Activated T-helper 2 cell treated with anti-CD3 and anti-CD28 coated beads, Interferon-gamma antibody, Interleukin-2, Interleukin-4, amounts not matched to agents 10 μg/mL and 5 μg/mL and 100 μg/mL, durations not matched to agents 14 hours and 24 hours and 36 hours (primary cell): ENCODE measurements at places on chromosomes 12 and 14. TPM values are rescaled to one million over a fixed set of nuclear protein-coding genes. Genes with fewer than 3 reads are reported as not detected.

GRCh38 chr14:51554953-51555352 lies 96.8 kb upstream of the FRMD6 start:
- H3K27ac ChIP-seq, result no peak overlapping the region
- H3K4me1 ChIP-seq, result no peaks in the 10 kb centered on the region
- H3K27me3 ChIP-seq, result peaks cover 20% of the 10 kb centered on the region

PTPRR gene
- not detected in 2 replicates for total RNA-seq

DNA sequence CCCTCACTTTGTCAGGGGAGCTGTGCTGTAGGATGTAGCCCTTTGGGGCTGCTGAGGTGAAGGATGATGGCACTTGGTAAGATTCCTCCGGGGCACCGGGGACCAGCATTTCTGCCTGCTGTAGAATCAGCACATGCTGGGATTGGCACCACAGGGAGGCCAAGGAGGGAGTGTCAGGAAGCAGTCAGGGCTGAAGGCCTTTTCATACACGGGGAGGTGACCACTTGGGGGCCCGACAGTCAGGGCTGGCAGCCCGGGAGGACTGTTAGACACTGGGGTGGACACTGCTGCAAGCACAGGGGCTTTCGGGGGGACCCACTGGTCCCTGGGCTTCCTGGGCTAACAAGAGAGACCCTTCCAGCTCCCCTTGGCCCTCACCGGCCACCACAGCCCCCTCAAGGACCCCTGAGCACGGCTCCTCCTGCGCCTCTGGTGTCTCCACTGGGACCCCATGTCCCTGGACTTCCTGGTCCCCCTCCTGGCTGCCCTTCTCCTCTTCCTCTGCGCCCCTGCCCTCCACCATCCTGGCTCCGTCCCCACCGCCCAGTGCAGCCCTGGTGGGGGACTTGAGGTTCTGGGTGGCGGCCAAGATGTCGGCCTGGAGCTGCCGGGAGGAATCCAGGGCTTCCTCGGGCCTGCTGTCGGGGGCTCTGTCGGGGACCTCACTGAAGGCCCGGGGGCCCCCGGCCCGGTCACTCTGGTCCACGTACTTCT lies 6.5 kb downstream of the TMEM119 start:
- no peaks in the 10 kb centered on the region for H3K36me3 ChIP-seq
- H3K4me3 ChIP-seq, result no peak overlapping the region
- DNase-seq, result no peak
- no peak overlapping the region for H3K27ac ChIP-seq

RALGAPA1 gene
- total RNA-seq, result 30.9 and 34.7 TPM in 2 replicates

DNA sequence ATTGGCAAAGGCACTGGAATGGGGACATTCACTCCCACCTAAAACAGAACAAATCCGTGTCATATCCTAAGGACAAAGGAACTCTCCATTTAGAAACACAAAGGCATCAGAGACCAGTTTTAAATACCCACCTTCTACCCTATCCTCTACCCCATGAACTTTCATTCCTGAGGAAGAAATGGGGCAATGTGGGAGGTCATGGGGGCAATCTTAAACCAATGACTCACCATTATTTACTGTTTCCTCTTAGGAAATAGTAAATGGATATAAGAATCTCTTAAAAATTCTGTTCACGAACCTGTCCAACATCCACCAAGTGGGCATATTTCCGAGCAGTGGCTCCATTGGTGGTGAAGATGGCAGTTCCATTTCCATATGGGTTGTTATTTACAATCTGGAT lies 19.4 kb downstream of the ALDH6A1 start:
- H3K36me3 ChIP-seq, result peaks cover 30% of the 10 kb centered on the region
- H3K27ac ChIP-seq, result no peak overlapping the region
- no peaks in the 10 kb centered on the region for H3K27me3 ChIP-seq
- no peak overlapping the region for H3K4me3 ChIP-seq

- no peaks in the 10 kb centered on the region for H3K4me1 ChIP-seq
- no peaks in the 10 kb centered on the region for H3K27me3 ChIP-seq
- DNase-seq, result no peak
- H3K27ac ChIP-seq, result no peak overlapping the region
Observed at GRCh38 chr14:26281280-26281998, 316.4 kb downstream of the NOVA1 start.

DNA sequence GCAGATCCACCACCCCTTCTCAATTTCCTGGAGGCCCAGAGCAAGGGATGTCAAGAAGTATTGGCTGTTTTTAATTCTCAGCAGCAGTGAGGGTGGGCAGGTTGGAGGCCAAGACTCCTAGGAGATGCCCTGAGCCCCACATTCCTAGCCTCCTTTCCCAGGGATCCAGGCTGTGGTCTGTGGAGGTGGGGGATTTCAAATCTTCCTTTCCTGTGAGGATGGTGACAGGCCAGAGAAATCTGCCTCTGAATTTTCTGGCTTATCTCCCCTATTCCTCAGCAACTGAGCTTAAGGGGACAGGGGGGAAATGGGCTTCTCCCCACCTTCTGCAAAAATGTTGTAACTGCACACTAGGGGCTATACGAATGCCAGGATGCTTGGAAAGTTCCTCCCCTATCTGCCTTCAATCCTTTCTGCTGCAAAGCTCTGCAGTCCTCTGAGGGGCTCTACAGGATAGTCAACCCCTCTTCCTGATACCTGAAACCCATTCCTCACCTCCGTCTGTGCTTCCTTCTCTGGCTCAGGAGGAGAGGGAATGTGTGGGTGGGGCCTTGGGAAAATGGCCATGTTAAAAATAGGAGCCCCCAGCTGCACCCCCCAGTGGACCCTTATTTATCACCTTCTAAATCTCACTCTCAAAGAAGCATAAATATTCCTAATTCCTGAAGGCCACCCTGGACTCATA lies 6.6 kb downstream of the GPR84 start:
- H3K4me1 ChIP-seq, result peaks cover 18% of the 10 kb centered on the region
- no peak overlapping the region for H3K27ac ChIP-seq
- H3K4me3 ChIP-seq, result no peak overlapping the region
- no peak for DNase-seq
- H3K36me3 ChIP-seq, result peaks cover under 1% of the 10 kb centered on the region

DNA sequence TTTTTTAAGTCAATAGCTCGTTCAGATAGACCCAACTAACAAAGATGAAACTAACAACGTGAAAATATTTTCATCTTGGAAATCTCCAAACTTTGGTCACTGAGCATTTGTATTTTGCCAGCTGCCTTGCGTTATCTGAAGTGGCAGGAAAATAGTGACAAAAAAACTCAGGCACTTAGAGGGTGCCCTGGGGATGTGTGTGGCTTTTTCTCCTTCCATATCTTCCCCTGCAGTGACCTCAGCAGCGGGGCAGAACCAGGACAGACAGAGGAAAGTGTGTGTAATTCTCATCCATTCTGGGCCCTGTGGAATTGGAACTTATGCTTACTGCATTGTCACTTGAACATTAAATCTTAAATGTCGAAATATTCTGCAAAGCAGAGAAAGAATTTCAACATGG lies 152.0 kb downstream of the BCAT1 start:
- peaks cover 32% of the 10 kb centered on the region for H3K4me1 ChIP-seq
- no peak overlapping the region for H3K4me3 ChIP-seq
- DNase-seq, result no peak
- H3K27ac ChIP-seq, result no peak overlapping the region
- H3K36me3 ChIP-seq, result peaks cover 2% of the 10 kb centered on the region

ZDHHC22 gene
- total RNA-seq, result not detected in 2 replicates

DNA sequence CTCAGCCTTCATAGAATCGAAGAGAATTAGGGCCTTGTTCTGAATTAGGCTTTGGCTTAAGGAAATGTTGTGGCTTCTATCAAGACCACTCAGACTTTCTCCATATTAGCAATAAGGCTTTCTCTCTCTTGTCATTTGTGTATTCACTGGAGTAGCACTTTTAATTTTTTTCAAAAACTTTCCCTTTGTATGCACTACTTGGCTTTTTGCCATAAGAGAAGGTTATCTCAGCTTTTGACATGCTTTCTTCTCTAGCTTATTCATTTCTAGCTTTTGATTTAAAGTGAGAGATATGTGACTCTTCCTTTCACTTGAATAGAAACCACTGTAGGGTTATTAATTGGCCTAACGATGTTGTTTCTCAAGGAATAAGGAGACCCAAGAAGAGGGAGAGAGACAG lies 244.2 kb downstream of the GPHN start:
- H3K4me1 ChIP-seq, result peaks cover 9% of the 10 kb centered on the region
- H3K27me3 ChIP-seq, result peaks cover 6% of the 10 kb centered on the region
- DNase-seq, result no peak
- H3K36me3 ChIP-seq, result no peaks in the 10 kb centered on the region

DNA sequence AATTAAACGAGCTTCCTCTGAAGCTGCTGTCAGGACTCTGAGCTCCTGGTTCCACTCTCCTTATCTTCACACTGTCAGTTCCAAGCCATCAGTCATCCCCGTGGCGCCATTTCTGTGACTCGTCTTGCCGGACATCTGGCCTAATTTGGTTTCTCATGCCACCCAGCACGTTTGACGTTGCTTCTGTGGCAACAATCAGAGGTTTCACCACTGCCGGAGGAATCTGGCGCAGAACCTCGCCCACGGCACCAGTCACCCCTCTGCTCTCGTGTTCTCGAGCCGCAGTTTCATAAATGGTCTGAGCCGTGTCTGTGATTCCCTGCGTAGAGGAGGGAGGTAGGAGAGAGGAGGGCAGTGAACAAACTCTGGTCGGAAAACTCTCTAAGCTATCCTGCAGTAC lies 29.7 kb downstream of the BDKRB1 start:
- DNase-seq, result no peak
- H3K36me3 ChIP-seq, result peaks cover 15% of the 10 kb centered on the region
- no peak overlapping the region for H3K4me3 ChIP-seq
- no peaks in the 10 kb centered on the region for H3K27me3 ChIP-seq
- no peak overlapping the region for H3K27ac ChIP-seq

PLEKHH1 gene
- total RNA-seq, result 1.5 and 1.8 TPM in 2 replicates

- H3K36me3 ChIP-seq, result peaks cover 71% of the 10 kb centered on the region
- H3K27ac ChIP-seq, result no peak overlapping the region
- H3K27me3 ChIP-seq, result no peaks in the 10 kb centered on the region
- H3K4me1 ChIP-seq, result peaks cover 15% of the 10 kb centered on the region
- H3K4me3 ChIP-seq, result no peak overlapping the region
Observed at GRCh38 chr14:71725922-71726579, 206.2 kb upstream of the RGS6 start.

TAS2R8 gene
- total RNA-seq, result not detected in 2 replicates

- H3K36me3 ChIP-seq, result no peaks in the 10 kb centered on the region
- DNase-seq, result no peak
- H3K4me1 ChIP-seq, result no peaks in the 10 kb centered on the region
- H3K27me3 ChIP-seq, result no peaks in the 10 kb centered on the region
- no peak overlapping the region for H3K27ac ChIP-seq
- H3K4me3 ChIP-seq, result no peak overlapping the region
Observed at GRCh38 chr14:57846596-57846995, 19.3 kb downstream of the SLC35F4 start.

OR6C68 gene
- not detected in 2 replicates for total RNA-seq

- H3K4me1 ChIP-seq, result peaks cover 82% of the 10 kb centered on the region
- peak overlapping the region; percentile 92 for H3K27ac ChIP-seq
- DNase-seq, result no peak
Observed at GRCh38 chr14:71554323-71554722, 377.9 kb upstream of the RGS6 start.
